ENCODE measurements at places on chromosomes 7 and 10. TPM values are rescaled to one million over a fixed set of nuclear protein-coding genes. Genes with fewer than 3 reads are reported as not detected.

Gene NPVF
- not detected for total RNA-seq

Gene HHEX
- 0.43 TPM for total RNA-seq

Gene APBB1IP
- not detected for total RNA-seq

Gene AQP1
- total RNA-seq: 5.3 TPM

Gene ZMYND11
- 41.1 TPM for total RNA-seq

Gene PITX3
- not detected for total RNA-seq

Gene SYT15B
- 0.21 TPM for total RNA-seq

Gene OR6B1
- not detected for total RNA-seq

Gene LIPM
- not detected for total RNA-seq

Gene CFTR
- 2.4 TPM for total RNA-seq

Gene ECD
- total RNA-seq: 21.2 TPM

Gene AKR1C2
- total RNA-seq: 721 TPM

Gene PIP
- not detected for total RNA-seq

Gene FRMD4A
- total RNA-seq: 2.3 TPM

Gene CYP26C1
- 0.24 TPM for total RNA-seq

Gene TSPAN15
- 20.5 TPM for total RNA-seq

Gene LRRD1
- total RNA-seq: not detected

Gene TAS2R41
- total RNA-seq: not detected

Gene XRCC2
- 0.48 TPM for total RNA-seq

Gene AKR1D1
- not detected for total RNA-seq

Gene IFIT2
- 0.21 TPM for total RNA-seq

Gene TMEM229A
- total RNA-seq: not detected

Gene ZNF727
- total RNA-seq: under 0.01 TPM

Gene UNC5B
- total RNA-seq: 64.6 TPM

Gene MYPN
- total RNA-seq: not detected

Gene ACSM6
- total RNA-seq: not detected

Gene RPEL1
- total RNA-seq: under 0.01 TPM

Gene CYP2C19
- not detected for total RNA-seq

Gene GNGT1
- not detected for total RNA-seq

Gene SGCE
- 29.2 TPM for total RNA-seq

Gene MBLAC1
- 1.3 TPM for total RNA-seq

Gene ANXA8L1
- total RNA-seq: 183 TPM

Gene CTNNA3
- total RNA-seq: not detected

Gene UBE2H
- total RNA-seq: 65.5 TPM

Gene HTR5A
- not detected for total RNA-seq

Gene NPSR1
- not detected for total RNA-seq

Gene ODAD2
- not detected for total RNA-seq

Gene ADAM22
- total RNA-seq: not detected

Gene NEUROG3
- total RNA-seq: not detected

Gene GPC2
- total RNA-seq: 2.2 TPM

Gene EPHB6
- total RNA-seq: 0.72 TPM

Gene PKD1L1
- total RNA-seq: not detected

Gene PKD2L1
- not detected for total RNA-seq

Gene CAV1
- total RNA-seq: 322 TPM

Gene RHOBTB1
- total RNA-seq: 7.2 TPM

Gene VAX1
- total RNA-seq: not detected

Gene EVX1
- not detected for total RNA-seq

Gene PLXDC2
- total RNA-seq: 3.4 TPM

Gene SPAG6
- not detected for total RNA-seq

Gene GPNMB
- 142 TPM for total RNA-seq

Gene ANTXRL
- not detected for total RNA-seq

Gene SSMEM1
- not detected for total RNA-seq

Gene NEUROD6
- not detected for total RNA-seq

Gene C10orf95
- total RNA-seq: 3.1 TPM

Gene SLC26A5
- not detected for total RNA-seq

Gene FAM25G
- total RNA-seq: not detected

Gene AKR1C3
- total RNA-seq: 246 TPM

Gene USP6NL
- total RNA-seq: 8.9 TPM

Gene TMEM196
- total RNA-seq: not detected

Gene ANKRD16
- total RNA-seq: 8.9 TPM

Measured in tracheal epithelial cell (primary cell).